ENCODE measurements at places on chromosomes 5 and 9. TPM values are rescaled to one million over a fixed set of nuclear protein-coding genes. Genes with fewer than 3 reads are reported as not detected.

TPM2 gene
- 146 TPM for total RNA-seq

- peak; percentile 65 for DNase-seq
Observed at GRCh38 chr5:151496041-151496484, 48.7 kb downstream of the SLC36A1 start.

GRCh38 chr5:150781706-150782614 is 3.4 kb downstream of the SMIM3 start:
- DNase-seq, result no peak

GRCh38 chr5:132830436-132831094 is at the start of gene SHROOM1:
SHROOM1 (minus strand) TSS chr5:132830647; CDS start chr5:132826140, 4,507 bp downstream.
- DNase-seq, result peak; percentile 59

GRCh38 chr9:36903541-36904435 is 130.3 kb downstream of the PAX5 start:
- no peak for DNase-seq

DNA sequence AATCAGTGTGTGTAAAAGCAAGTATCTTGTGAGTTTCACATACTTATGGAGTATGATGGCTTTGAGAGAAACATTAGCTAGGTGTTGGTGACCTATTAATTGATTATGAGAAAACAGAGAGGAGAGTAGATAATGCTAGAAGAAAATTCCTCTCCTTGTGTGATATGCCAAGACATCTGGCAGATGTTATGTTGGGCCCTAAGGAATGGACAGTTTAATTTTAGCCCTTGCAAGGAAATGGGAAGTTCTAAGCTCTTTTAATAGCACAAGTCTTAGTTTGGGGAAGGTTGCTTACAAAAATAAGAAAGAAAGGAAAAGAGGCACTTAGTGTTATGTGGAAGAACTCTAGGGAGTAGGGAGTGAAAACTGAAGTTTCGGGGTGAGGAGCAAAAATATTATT is 5.1 kb downstream of the ZNF462 start:
- DNase-seq, result no peak
